Lower lobe of right lung (tissue), 2 donors: ENCODE measurements at places on chromosomes 2 and 18.

GRCh38 chr2:239608260-239608659 lies 207.4 kb upstream of the HDAC4 start:
- no peak for DNase-seq

- no peak for DNase-seq
Measured at GRCh38 chr2:153098073-153098472, 379.7 kb downstream of the ARL6IP6 start.

DNA sequence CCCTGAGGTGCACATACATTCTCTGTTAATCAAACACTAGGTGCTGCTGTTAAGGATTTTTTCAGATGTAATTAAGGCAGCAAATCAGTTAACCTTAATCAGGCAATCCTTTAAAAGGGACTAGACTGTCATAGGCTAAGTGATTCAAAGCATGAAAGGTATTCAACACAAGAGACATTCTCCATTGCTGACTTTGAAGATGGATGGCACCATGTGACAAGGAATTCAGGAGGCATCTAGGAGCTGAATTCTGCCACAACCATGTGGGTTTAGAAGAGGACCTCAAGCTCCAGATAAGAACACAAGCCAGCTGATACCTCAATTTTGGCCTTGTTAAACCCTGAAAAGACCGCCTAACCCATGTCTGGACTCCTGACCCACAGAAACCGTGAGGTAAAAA lies 84.0 kb downstream of the SMAD2 start:
- DNase-seq, result no peak

DNA sequence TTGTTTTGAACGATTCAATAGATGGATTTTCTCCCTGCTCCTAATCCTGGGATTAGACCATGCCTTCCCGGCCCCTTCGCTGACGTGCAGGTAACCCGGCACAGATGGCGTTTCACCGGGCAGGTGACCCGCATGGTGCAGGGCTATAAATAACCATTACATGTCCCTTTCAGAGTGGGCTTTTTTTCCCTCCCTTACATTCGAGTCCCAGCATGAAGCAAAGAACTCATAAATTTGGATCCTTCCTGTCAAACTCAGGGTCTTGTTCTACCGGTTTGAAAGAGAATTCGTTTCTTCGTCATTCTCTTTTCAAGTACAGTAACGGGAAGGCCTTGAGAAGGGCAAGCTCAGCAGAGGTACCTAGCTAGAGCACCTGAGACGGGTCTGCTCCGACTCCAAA lies 46.1 kb downstream of the EDAR start:
- DNase-seq, result no peak

GRCh38 chr18:57802213-57803102 lies 657 bp downstream of the ATP8B1 start:
- DNase-seq, result no peak

- no peak for DNase-seq
Measured at GRCh38 chr2:27991146-27991545, 100.6 kb downstream of the BABAM2 start.

- no peak for DNase-seq
Measured at GRCh38 chr2:108858894-108859293, 72.3 kb downstream of the CCDC138 start.
